ENCODE measurements at places on chromosomes 6 and 20. TPM values are rescaled to one million over a fixed set of nuclear protein-coding genes. Genes with fewer than 3 reads are reported as not detected.

DNA sequence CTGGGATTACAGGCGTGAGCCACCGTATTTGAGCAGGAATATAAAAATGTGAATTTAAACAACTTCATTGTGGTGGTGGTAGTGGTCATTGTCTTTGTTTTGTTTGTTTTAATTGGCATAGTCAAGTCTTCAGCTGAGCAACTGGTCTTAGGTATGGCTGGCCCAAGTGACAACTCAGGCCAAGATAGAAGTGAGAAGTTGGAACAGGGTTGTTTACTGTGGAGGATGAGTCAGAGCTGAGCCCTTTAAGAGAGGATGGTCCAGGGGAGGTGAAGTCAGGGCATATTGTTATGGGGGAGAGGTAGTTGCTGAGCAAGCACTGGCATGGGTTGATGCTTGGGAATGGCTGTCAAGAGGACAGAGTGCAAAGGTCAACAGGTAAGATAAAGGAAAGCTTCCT, 308.2 kb downstream of the FARS2 start:
- no peak for DNase-seq

DNA sequence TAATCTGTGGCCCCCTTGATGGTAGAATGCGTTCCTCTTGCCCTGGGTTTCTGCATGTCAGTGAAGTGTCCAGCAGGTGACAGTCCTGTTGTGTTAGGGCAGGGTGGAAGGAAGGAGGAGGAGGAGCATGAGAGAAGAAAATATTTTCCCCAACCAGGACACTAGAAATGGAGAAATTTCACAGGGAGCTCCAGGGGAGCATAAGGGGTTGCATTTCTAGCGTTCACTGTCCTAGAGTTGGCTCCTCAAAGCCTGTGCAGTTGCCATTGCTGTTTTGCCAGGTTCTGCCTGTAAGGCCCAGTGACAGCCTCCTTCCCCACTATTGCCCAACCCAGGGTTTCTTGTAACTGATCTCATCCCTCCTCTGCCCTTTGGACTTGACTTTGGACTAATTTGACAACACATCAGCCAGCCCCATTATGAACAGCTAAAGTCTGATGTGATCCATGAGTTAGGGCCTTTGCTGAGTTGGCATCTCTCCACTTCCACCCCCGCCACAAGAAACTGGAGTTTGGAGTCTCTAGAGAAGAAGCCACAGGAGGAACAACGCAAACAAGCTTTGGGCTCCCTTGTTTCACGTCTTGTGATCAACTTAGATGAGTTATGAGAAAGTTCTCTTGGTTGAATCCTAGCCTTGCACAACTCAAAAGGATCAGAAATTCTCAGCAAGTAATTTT, 14.0 kb upstream of the FAM50B start:
- DNase-seq: peak; percentile 64

GRCh38 chr20:20095114-20095872, 43.0 kb downstream of the CFAP61 start:
- DNase-seq: no peak

GRCh38 chr20:61936701-61937131, 129.0 kb downstream of the TAF4 start:
- peak; percentile 8 for DNase-seq

GRCh38 chr6:2839982-2840748, 1.5 kb downstream of the SERPINB1 start:
- DNase-seq: no peak

- no peak for DNase-seq
Measured at GRCh38 chr6:106825156-106825555, 149.4 kb downstream of the CD24 start.

DNA sequence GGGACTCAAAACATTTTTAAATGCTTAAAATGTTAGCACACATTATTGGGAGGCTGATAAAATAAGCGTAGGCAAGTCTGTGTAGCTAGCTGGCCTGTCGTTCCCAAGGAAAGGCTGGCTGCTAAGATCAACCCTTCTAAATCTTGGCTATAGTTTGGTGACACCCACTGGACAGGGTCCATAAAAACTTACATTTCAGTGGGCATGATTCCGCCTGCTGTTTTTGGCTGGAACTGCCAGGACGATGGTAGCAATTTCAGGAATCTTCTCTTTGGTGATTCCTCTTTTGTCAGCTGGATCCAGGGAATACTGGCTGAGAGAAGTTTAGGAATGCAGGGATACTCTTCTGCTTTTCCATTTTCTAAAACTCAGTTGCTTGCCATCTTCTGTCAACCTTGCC, 162.2 kb downstream of the NKAIN2 start:
- DNase-seq: no peak

- DNase-seq: no peak
Measured at GRCh38 chr6:21780141-21780540, 186.6 kb downstream of the SOX4 start.

DNA sequence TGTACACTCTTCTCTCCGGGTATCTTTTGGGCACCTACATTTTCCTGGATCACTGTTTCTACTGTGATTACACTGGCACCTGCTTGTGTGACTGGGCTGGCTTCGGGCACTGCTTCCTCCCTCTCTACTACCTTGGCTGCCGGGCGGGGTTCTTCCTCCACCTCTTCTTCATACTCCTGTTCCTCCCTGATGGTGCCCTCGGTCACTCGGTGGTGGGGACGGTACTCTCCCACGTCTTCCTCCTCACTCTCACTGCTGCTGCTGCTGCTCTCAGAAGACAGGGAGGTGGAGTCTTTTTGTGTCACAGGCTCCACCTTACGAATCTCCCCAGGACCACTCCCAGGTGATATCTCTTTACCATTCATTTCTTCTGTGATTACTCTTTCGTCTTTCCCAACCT, 42.5 kb downstream of the SMLR1 start:
- no peak for DNase-seq

DNA sequence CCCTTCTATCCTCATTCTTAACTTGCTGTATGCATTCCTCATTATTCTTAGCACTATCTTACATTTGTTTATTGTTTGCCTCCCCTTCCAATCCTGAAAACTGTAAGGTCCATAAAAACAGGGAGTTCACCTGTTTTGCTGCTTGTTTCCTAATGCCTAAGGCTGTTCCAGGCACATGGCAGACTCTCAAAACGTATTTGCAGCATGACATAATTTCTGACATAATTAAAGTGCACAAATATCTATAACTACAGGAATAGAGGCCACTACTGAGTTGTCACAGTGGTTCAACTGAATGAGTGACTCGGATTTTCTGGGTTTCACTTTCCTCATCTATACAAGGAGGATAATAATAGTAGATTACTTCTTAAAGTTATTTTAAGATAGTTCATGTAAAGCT, 83.0 kb downstream of the HFE start:
- DNase-seq: no peak

DNA sequence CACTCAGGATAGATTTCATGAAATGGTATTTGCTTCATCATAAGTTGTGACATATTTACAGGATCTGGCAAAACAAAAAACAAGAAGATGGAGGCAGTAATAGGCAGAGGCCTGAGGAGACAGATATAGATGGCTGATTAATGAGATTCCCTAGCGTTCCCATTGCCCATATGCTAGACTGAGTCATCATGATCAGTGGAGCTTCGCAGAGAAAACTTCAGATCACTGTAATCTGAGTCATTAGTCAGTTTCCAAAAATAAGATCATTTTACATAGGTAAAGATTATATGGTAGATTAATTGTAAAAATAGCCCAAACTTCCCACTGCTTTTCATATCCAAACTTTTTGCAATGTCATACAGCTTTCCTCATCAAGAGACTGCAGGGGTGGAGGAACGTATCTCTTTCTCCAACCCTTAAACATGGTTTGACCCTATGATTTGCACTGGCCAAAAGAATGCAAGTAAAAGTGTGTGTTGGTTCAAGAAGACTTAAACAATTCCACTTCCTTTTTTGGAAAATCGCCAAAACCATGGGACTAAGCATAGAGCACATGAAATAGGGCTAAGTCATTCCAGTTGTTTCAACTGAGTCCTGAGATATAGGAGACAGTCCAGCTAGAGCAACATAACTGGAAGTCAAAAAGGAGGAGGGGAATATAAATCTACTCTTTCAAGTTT, 626.0 kb downstream of the RNF144B start:
- no peak for DNase-seq

DNA sequence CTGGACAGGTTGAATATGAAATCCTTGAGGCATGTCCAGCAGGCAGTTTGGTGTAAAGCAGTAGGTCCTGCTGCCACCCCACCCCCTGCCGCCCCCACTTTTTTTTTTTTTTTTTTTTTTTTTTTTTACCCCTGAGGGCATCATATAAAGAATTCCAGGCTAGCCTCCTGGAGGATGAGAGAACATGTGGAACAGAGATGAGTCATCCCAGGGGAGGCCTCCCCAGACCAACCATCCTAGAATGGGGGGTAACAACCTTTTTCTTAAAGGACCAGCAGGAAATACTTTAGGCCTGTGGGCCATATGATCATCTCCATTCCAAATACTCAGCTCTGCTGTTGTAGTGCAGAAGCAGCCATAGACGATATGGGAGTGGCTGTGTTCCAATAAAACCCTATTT, 170.9 kb downstream of the GJA10 start:
- no peak for DNase-seq

- no peak for DNase-seq
Measured at GRCh38 chr6:157229132-157229618, 94.1 kb downstream of the TMEM242 start.

DNA sequence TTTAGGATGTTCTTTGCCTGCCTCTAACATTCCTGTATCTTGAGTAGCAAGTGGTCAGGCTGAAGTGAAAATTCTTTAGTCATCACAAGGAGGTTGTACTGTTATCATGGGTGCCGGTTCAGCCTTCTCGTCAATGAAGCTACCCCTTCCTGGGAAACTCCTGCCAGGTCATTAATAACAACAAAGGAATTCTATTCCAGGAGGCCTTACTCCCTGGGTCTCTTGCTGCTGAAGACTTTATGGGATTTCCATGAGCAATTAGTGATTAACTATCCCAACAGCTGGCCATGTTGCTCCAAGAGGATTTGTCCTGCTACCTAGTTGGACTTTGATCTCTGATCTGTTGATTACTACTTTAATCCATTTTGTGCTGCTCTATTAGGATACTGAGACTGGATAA, 62.7 kb upstream of the ELOVL5 start:
- DNase-seq: no peak

GRCh38 chr20:4607287-4607713, 114.4 kb upstream of the PRND start:
- no peak for DNase-seq

DNA sequence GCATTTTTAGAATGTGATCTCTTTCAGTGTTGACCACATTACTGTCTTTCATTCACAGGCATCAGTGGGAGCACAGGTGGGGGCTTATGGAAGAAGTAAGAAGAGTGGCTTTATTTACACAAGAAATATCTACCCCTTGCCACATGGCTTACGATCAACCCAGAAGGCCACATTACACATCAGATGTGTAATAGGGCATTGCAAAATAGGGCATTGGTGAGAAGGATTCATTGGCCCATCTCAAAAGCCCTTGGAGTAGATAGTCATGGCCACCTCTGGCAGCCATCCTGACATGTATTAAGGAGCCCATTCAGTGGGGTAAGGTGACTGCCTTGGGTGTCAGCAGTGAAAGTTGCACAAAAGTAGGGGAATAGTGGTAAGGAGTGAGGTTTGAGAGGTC, 97.5 kb downstream of the MAFB start:
- DNase-seq: no peak

DNA sequence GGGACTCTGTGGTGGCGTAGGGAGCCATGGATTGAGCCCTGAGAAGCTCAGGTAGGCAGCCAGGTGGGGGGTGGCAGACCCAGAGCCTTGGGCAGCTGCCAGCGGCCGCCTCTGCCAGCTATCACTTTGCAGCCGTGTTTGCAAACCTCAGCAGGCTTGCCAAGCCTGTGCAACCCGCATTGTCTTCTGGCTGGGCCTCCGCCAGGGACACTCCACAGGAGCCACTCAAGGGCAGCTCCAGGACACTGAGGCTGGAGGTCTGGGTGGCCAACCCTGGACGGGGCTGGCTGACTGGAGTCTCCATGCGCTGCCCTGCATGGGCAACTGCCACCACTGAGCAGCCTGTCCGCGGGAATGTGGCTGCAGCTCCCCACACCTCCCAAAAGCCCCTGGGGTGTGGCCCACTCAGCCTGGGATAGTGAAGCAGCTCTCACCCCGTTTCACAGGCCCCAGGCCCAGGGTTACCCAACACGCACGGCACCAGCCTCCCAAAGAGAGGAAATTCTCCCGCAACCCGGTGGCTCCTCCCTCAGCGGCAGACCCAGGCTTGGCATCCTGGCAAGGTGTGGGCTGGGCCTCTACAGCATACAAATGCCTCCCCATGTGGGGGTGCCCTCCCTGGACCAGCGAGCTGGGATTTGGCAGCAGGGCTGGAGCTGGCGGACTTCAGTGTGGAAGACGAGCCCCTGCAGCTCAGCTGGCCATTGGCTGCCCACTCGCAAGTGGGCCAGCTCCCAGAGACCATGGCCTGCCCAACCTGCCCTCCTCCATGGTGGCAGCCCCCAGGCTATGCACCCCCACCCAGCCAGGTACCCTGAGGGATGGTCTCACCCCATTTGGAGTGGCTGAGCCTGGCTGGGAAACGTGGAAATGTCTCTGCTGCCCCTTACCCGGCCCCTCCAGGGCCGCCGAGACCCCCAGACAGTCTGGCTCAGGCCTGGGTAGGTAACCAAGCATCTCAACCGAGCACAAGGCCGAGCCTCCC, 2.9 kb downstream of the CHRNA4 start:
- DNase-seq: peak; percentile 63

- no peak for DNase-seq
Measured at GRCh38 chr6:111195656-111196055, 108.4 kb downstream of the SLC16A10 start.

GRCh38 chr6:52925042-52925441, 15.5 kb upstream of the GSTA3 start:
- DNase-seq: no peak

- DNase-seq: peak; percentile 36
Measured at GRCh38 chr6:2257363-2257762, 12.0 kb upstream of the GMDS start.

GRCh38 chr6:91879386-91879995, 1292.6 kb upstream of the MAP3K7 start:
- DNase-seq: no peak

DNA sequence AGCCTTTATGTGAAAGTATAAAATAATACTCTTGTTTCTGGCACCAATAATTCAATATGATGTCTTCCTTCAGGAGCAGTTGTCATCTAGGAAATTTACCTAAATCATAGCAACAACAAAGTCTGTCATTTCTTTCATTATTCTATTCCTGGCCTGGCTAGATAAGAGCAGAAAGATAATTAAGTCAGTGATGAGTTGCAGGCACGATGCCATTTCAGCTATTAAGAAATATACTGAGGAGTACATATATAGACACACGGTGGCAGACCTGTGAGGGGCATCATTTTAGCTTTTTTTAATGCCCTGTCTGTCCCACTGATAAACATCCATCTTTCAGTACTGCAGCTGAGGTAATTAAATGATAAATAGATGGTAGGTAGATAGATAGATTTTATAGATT, 756.1 kb upstream of the EPHA7 start:
- no peak for DNase-seq

Gene TP53TG5
- total RNA-seq: 2.0 TPM

Gene GPR63
- total RNA-seq: 0.21 TPM

Gene CNR1
- 2.4 TPM for total RNA-seq

Gene CBFA2T2
- 8.3 TPM for total RNA-seq

All from left cardiac atrium (tissue), 4 donors.